CD4-positive, alpha-beta T cell treated with Interleukin-6 at 100 ng/mL for 8 hours (primary cell): ENCODE measurements at places on chromosomes 1 and 21.

DNA sequence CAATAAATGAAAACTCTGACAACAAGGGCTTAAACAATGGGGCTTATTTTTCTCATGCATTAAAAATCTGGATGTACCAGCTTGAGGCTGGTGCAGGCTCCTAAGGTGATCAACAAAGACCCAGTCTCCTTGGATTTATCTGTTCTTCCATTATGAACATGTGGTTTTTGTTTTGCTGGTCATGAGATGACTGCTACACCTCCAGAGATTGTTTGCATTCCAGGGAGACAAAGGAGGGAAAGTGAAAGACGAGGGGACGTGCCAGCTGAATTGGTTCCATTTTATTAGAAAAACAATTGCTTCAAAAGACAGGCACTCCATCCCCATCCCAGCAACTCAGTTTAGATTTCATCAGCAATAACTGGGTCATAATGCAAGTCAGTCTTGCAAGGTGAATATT is 90.9 kb upstream of the KCNK1 start:
- no peak for DNase-seq

DNA sequence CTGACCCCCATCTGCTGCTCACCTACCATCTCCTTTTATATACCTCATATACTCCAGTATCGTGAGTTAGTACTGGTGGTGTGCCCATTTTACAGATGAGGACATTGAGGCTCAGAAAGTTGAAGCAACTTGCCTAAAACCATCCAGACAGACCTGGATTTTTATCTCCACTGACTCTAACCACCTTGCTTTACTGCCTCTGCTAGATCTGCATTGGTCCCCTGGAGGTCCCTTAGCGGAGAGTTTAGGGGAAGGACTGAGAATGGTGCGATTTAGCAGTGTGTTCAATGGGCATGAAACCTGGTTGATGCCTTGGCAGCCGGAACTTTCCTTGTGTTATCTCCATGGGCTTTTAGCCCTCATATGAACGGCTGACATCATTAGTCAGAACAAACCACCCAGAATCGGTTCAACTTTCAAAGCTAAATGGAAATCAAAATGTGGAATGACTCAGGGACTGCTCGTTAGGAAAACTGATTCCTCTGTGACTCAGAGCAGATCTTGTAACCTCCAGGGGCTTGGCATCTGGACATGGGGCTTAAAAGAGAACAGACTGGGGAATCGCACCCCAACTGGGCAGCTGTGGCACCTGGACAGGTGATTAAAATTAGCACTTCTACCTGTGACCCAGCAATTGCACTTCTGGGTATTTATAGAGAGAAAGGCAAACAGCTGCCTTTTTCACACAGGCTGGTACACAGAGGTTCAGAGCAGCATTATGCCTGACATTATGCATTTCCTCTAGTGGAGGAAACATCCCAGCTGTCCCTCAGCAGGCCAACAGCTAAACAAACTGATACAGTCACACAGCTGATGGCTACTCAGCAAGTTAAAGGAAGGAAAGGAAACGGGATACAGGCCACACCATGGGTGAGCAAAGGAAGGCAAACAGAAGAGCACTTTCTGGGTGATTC is 25.3 kb downstream of the TMEM51 start:
- no peak for DNase-seq

- no peak for DNase-seq
These were observed 105.0 kb downstream of the GPATCH2 start for GRCh38 chr1:217525773-217526490.

- DNase-seq = no peak
These were observed 52.6 kb downstream of the TRABD2B start for GRCh38 chr1:47944561-47944960.

DNA sequence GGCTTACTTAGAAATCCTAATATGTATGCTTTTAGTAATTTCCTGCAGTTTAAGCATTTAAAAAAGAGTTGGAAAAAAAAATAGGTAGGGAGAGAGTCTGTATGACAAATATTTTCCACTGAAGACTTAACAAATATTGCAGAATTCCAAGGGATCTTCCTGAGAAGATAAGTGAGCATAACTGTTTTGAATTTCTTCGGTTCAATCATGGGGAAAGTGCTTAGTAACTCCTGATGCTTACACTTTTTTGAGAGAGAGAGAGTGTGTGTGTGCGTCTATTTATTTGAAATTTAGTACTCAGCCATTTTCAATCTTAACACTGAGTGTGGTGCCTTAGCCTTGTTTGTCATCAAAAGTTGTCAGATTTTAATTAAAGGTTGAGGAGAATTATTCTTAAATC is 18.5 kb downstream of the SON start:
- no peak for DNase-seq

DNA sequence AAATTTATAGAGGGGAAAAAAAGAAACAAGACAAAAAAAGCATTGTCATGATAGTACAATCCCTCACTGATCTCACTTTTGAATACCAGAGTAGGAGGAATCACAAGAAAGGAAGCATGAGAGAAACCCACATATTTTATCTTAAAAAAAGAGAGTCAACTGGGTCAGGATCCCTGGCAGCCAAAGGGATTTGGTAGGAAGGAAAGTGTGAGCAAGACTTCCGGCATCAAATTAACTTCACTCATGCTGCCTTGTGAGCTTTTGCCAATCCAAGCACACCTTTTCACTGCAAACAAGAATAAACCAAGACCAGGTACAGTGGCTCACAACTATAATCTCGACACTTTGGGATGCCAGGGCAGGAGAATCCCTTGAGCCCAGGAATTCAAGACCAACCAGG is 53.1 kb downstream of the SLC9C2 start:
- no peak for DNase-seq

- DNase-seq = no peak
These were observed 67.6 kb upstream of the SLC22A15 start for GRCh38 chr1:115908565-115909274.
